ENCODE measurements at places on chromosomes 11 and 22. TPM values are rescaled to one million over a fixed set of nuclear protein-coding genes. Genes with fewer than 3 reads are reported as not detected.

GRCh38 chr22:36948273-36949225, 35.1 kb downstream of the CSF2RB start:
- no peaks in the 10 kb centered on the region for H3K4me1 ChIP-seq
- no peak for DNase-seq
- H3K27me3 ChIP-seq, result no peaks in the 10 kb centered on the region
- no peak overlapping the region for H3K27ac ChIP-seq

DNA sequence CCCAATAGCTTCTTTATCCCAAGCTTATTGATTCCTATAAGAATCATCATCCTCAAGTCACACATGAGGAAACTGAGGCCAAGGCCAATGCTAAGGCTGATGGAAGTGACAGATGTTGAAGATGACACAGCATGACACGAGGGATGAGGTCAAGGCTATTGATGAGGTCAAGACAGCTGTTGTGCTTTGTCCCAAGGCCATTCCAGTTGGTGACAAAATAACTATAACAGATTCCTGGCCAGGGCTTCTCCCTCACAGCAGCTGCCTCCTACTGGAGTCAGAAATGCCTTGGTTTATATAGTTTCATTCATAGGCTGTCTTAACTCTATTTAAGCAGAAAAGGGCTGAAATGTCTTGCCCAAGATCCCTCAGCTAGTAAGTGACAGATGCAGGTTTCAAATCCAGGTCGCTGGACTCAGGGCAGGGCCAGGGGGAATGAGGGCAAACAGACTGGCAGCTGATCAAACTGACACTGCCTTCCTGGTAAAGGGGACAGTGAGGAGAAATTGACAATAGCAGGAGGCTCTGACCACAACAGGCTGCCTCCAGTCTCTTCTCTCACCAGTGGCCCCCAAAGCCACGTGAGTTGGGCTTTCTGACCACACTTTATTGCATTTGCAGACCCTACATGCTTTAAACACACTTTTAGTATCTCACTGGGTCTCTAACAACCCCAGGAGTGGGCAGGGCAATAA, 16.5 kb downstream of the MIF start:
- no peak overlapping the region for H3K27ac ChIP-seq
- no peak overlapping the region for H3K4me3 ChIP-seq
- no peaks in the 10 kb centered on the region for H3K27me3 ChIP-seq
- no peaks in the 10 kb centered on the region for H3K4me1 ChIP-seq
- no peaks in the 10 kb centered on the region for H3K36me3 ChIP-seq

GRCh38 chr11:34972892-34973291, 56.5 kb downstream of the PDHX start:
- no peaks in the 10 kb centered on the region for H3K4me1 ChIP-seq
- DNase-seq, result no peak
- H3K4me3 ChIP-seq, result no peak overlapping the region
- peaks cover 4% of the 10 kb centered on the region for H3K36me3 ChIP-seq
- H3K27ac ChIP-seq, result no peak overlapping the region

GRCh38 chr11:36090356-36091109, 146.7 kb downstream of the LDLRAD3 start:
- no peaks in the 10 kb centered on the region for H3K36me3 ChIP-seq
- H3K4me1 ChIP-seq, result no peaks in the 10 kb centered on the region
- DNase-seq, result no peak
- no peak overlapping the region for H3K27ac ChIP-seq
- no peaks in the 10 kb centered on the region for H3K27me3 ChIP-seq

DNA sequence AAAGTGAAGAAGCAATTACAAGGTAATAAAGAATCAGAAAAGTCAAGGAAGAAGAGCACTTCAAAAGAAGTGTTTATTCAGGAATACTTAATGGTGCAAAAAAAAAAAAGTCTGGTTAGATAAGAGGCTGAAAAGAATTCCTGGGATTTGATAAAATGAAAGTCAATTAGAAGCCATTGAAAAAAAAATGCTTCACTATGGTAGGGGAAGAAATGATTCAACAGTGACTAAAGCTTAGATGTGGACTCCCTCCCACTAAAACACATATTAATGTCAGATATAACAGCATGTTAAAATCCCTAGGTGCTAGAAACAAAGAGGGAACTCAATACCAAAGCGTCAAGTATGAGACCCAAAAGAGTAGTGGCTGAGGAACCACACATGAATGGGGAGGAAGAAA, 335.3 kb upstream of the PITPNB start:
- H3K27ac ChIP-seq, result no peak overlapping the region
- DNase-seq, result no peak
- no peaks in the 10 kb centered on the region for H3K36me3 ChIP-seq
- H3K4me1 ChIP-seq, result no peaks in the 10 kb centered on the region
- H3K27me3 ChIP-seq, result no peaks in the 10 kb centered on the region

DNA sequence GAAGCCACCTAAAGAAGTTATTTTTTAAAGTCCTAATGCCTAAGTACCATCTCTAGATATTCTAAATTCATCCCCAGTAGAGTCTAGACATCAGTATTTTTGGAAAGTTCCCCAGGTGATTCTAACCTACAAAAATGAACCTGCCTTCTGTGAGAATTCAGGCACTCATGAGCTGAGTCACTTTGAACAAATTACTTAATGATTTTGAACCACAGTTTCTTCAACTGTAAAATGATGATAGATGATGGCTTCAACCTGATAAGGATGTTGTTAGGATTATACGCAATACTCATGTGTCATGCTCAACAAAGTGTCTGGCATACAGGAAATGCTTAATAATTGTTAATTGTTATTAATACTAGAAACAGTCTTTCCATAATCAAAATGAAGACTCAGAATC, 82.8 kb upstream of the OR5AK2 start:
- H3K4me1 ChIP-seq, result no peaks in the 10 kb centered on the region
- H3K4me3 ChIP-seq, result no peak overlapping the region
- H3K36me3 ChIP-seq, result no peaks in the 10 kb centered on the region
- H3K27ac ChIP-seq, result no peak overlapping the region

OR52E6 gene
- total RNA-seq, result not detected

BDNF gene
- 0.31 TPM for total RNA-seq

GRCh38 chr11:59551659-59552521, 40.6 kb downstream of the OR4D9 start:
- H3K27ac ChIP-seq, result no peak overlapping the region
- H3K4me3 ChIP-seq, result peak overlapping the region; percentile 71
- DNase-seq, result peak; percentile 87
- no peaks in the 10 kb centered on the region for H3K4me1 ChIP-seq
- H3K27me3 ChIP-seq, result no peaks in the 10 kb centered on the region

DNA sequence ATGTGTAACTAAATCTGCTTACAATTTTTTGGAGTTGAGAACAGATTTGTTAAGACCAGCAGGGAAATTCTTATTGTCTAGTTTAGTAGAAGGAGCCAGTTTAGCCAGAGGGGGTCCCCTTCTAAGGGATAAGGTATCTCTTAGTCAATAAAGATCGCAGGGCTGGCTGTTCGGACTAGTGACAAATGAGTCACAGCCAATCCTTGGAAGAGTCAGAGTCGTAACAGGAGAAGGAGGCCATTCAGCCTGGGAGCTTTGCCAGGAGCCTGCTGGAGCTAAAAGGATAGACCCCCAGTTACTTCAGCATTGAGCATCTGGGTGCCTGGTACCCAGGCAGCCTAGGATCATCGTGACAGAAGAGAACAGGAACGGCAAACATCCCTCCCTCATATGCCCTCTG, 191.6 kb upstream of the ARHGAP20 start:
- H3K4me3 ChIP-seq, result no peak overlapping the region
- no peaks in the 10 kb centered on the region for H3K27me3 ChIP-seq
- H3K4me1 ChIP-seq, result no peaks in the 10 kb centered on the region
- H3K36me3 ChIP-seq, result no peaks in the 10 kb centered on the region

TLCD5 gene
- total RNA-seq, result 6.0 TPM

FAM181B gene
- 1.3 TPM for total RNA-seq
